Astrocyte (in vitro differentiated cells and primary cell): ENCODE measurements at places on chromosomes 12 and 14.

DNA sequence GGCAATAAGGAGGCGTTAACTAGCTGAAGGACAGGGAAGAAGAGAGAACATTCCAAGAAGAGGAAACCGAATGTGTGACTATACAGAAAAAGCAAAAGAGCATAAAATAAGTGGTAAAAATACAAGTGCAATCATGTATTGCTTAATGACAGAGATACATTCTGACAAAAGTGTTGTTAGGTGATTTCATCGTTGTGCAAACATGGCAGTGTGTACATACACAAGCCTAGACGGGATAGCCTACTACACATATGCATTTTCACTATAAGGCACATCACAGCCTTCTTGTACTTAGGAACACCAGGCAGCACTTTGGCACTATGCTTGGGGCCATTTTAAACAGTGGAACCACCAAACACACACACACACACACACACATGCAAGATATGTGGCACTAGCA is 299.3 kb downstream of the BCAT1 start:
- DNase-seq = no peak

DNA sequence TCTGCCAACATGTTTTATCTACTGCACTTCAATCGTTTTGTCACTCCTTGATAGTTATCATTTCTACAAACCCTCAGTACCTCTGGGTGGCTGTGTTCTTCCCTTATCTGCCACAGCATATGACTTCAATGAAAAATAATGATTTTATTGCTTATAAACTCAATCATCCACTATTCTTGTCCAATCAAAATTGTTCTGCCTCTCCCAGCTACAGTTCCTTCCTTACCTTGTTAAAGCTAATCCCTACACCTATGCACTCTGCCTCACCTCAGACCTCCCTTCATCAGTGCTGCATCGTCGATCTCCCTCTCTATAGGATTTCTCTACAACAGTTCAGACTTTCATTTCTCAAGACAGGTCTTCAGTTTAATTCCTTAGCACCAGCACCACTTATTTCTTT is 58.8 kb downstream of the ERGIC2 start:
- no peak for DNase-seq

DNA sequence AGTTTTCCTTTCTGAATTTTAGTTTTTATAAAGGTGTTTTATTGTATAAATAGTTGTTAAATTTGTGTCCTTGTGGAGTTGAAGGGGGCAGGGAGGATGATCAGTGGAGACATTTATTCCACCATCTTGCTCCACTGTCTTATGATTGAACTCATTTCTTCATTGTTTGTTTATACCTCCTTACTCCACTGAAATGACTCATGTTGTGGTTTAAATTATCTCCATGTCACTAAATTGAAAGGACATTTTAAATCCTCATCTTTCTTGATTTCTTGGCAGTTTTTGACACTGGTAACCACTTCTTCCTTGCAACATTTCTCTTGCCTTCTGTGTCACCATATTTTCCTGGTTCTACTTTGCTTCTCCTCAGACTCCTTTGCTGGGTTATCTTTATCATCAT is 23.6 kb upstream of the FERMT2 start:
- DNase-seq = no peak

DNA sequence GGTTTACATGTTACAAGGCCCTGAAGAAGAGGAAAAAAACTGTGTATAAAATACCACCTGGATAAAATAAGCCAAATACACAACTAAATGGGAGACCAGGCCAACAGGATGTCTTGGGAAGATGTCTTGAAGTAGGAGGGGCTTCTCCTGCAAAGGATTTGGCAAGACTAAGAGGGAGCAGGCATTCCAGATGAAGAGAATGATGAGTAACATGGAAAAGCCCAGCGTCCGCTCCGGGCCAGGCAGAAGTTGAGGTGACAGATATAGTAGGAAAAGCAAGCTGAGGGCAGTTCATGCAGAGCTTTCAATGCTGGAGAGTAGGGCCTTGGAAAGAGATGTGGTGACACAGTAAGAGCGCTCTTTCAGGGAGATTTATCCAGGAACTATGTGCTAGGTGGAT is 16.1 kb upstream of the EIF4B start:
- peak; percentile 49 for DNase-seq

DNA sequence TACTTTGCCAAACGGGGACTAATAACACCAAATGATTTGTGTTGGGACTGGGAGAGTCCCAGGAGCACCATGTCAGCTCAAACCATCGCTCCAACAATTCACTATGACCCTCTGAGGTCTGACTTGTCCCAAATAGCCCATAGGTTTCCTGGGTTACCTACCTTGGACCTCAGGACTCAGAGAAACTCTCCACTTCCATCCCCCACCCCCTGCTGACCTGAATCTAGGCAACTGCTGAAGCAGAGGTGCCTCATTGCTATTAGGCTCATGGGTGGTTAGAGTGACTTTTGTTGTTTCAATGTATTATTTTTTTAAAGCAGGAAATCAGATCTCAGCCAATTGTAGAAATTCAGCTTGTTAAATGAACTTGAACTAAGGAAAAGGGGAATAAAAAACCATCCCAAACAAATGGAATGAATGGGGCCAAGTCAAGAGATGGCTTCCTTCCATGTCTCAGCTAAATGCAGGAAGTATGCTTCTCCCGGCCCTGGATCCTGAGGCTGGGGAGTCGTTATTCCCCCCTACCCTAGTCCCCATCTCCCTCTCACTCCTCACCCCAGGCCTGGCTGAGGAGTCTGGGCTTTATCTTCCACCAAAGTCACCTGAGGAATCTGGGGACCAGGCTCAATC is 80.9 kb upstream of the SLC24A4 start:
- DNase-seq = no peak
